Activated T-helper 9 cell treated with anti-CD3 and anti-CD28 coated beads, Interleukin-2, amount 50 U/mL, for 16 hours (primary cell): ENCODE measurements at places on chromosomes 16 and 17.

DNA sequence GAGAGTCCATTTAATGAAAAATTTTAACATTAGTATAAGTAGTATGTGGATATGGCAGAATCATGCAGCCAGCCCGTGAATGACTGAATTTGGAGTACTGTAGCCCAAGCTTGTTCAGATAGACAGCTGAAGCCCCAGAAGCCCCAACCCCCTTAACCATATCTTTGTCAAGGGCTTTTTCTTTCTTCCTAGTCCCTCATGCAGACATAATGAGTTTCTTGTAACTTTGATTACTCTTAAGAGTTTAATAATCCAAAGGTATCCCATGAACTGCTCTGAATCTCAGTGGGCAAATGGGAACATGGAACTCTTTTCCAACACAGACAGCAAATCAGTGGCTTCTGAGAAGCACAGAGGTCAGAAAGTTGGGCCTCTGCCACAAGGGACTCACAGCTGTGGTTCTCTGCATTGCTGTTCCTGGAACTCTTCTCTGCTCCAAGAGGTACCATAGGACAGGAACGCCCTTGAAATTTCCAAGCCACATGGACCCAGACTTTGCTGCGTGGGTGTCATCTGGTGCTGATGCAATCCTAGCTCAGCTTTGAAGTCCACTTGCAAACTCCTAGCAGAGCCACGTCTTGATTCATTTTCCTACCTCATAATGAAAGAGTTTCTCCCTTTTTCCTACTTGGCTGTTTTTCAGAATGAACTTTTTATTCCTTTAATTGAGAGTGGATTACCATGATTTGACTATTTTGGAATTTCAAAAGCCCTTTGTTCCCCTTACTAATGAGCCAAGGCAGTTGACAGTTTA, 18.1 kb downstream of the LYRM1 start:
- DNase-seq: no peak

GRCh38 chr17:49592263-49592662, 16.6 kb downstream of the NXPH3 start:
- DNase-seq: no peak

DNA sequence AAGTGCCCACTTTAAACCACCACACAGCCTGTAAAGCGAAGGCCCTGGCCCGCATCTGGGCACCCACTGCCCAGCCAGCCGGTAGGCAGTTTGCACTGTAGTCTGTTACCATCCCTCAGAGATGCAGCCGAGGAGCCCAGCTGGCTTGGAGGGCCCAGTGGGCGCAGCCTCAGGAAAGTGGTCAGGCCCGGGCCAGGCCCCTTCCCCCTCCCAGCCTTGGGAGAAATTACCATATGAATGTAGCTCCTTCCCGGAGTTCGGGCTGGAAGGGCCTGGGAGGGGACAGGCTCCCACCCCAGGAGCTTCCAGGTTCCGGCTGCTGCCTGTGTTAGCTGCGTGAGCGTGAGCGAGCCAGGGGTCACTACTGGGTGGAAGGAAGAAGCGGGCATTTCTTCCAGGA, 325.4 kb downstream of the SEC14L1 start:
- no peak for DNase-seq

GRCh38 chr17:77363821-77364361, 223.1 kb downstream of the SEC14L1 start:
- DNase-seq: no peak

- DNase-seq: no peak
Observed at GRCh38 chr17:27793168-27793905, 7.0 kb downstream of the NOS2 start.

GRCh38 chr17:78016852-78017251, 58.3 kb downstream of the TNRC6C start:
- DNase-seq: no peak

DNA sequence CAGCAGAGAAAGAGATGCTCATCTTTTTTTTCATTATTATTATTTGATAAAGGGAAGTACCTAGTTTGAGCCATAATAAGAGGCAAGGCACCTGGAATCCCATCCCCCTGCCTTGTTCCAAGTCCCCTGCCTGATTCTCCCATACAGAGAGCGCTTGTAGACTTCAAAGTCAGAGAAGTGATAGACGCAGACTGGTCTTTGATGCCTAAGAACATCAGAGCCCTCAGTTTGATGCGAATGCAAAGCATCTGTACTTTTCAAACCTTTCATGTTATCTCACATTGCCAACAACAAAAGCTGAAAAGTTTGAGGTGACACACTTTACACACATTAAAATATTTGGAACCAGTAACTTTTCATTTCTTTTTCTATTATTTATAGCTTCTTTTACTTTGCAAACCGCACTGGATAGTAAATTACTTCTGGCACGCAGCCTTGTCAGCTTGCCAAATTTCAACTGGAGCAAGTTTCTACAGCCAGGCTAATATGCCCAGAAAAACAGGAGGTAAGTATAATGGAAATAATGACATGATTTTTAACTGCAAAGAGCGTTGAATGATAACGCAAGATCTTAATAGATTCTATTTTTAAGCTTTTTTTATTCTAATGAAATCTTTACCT, 5.9 kb upstream of the UTP6 start:
- DNase-seq: no peak

- no peak for DNase-seq
Observed at GRCh38 chr16:14309001-14309886, 238.1 kb downstream of the MRTFB start.

- DNase-seq: no peak
Observed at GRCh38 chr16:17365211-17365541, 105.6 kb downstream of the XYLT1 start.

DNA sequence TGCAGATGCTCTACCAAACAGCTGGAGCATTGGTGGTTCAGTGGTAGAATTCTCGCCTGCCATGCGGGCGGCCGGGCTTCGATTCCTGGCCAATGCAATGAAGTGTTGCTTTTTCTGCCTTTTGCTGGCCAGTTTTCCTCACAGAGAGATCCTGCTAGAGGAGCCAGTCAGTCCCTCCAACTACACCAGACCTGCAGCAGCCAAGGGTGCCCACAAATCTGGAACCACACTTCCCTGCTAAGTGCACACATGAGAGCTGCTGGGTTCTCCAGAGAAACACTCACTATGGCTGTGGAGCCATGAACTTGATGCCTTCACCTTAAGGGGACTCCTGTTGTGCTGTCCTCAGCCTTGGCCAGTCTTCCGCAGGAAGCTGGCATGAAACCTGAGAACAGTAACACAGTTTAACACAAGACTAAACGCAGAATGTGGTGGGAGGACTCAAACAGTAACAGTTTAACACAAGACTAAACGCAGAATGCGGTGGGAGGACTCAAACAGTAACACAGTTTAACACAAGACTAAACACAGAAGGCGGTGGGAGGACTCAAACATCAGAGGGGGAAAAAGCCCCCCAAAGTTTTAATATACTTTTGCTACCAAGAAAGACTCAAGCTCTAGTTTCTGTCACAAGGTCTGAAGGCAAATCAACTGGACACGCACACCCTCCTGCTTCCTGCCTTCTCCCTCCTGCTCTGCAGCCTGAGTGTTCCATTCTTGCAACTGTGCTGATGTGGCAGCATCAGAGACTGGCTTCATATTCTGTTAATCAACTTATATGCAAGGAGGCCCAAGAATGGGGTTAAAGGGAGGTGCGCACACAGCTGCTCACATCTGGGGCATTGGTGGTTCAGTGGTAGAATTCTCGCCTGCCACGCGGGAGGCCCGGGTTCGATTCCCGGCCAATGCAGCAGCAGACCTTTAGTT, 12.0 kb downstream of the VAC14 start:
- DNase-seq: no peak

GRCh38 chr17:55743103-55743679, 7.7 kb upstream of the PCTP start:
- DNase-seq: no peak

- no peak for DNase-seq
Observed at GRCh38 chr17:83010206-83011200, 68.9 kb upstream of the METRNL start.

GRCh38 chr16:75143941-75144340, 4.4 kb upstream of the ZFP1 start:
- DNase-seq: no peak

- DNase-seq: no peak
Observed at GRCh38 chr17:17503566-17504130, 7.5 kb upstream of the RASD1 start.

DNA sequence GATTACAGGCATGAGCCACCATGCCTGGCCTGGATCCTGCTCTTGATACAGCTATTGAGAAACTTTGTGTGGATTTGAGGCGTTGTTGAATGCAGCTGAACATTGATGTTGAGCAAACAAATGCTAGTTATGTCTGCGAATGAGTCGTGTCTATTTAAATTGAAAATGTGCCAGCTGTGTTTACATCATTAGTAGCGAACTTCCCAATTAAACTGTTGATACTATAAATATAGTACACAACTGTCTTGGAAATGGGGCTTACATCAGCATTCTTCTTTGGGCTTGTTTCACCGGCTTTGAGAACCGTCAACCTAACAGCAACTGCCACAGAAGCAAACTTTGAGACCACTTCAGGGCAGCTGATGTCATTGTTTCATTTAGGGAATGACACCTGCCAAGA, 251.9 kb downstream of the RBFOX1 start:
- no peak for DNase-seq

DNA sequence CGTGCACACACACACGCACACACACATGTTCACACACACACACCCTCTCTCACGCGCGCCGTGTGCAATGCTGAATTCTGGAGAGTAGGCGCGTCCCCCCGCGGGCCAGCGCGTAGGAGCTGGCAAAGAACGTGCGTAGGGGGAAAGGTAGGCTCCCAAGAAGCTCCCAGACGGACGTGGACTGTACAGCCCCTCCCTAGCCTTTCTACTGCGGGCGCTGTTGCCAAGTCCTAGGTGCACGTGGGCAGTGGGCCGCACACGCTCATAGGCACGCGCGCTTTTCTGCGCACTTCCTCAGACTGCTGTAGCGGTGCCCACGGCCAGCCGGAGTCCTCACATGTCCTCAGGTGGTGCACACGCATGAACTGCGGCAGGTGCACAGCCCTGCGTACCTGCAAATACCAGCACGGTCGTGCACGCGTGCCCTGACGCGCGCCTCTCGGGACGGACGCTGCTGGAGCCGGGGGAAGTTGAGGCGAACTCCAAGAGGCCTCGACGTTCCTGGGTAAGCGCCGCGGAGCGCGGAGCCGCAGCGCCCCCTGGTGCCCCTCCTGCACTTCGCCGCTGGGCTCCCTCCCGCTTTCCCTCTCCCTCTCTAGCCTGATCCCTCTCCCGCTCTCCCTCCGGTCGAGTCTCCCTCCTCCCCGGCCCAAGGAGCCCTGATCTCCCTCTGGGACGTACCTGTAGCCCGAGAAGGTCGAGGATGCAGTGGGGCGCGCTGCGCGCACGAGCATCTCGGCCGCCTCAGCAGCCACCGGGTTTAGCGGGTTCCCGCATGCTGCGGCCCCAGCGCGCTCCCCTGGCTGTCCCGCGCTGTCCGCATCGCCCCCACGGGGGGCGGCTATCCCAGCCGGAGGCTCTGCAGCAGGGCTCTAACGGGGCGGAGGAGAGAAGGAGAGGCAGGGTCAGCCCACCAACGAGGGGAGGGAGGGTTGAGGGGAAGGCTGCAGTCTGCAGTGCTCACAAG, 749 bp downstream of the GRIN2A start:
- no peak for DNase-seq

- DNase-seq: no peak
Observed at GRCh38 chr17:13485327-13485726, 116.4 kb downstream of the HS3ST3A1 start.

DNA sequence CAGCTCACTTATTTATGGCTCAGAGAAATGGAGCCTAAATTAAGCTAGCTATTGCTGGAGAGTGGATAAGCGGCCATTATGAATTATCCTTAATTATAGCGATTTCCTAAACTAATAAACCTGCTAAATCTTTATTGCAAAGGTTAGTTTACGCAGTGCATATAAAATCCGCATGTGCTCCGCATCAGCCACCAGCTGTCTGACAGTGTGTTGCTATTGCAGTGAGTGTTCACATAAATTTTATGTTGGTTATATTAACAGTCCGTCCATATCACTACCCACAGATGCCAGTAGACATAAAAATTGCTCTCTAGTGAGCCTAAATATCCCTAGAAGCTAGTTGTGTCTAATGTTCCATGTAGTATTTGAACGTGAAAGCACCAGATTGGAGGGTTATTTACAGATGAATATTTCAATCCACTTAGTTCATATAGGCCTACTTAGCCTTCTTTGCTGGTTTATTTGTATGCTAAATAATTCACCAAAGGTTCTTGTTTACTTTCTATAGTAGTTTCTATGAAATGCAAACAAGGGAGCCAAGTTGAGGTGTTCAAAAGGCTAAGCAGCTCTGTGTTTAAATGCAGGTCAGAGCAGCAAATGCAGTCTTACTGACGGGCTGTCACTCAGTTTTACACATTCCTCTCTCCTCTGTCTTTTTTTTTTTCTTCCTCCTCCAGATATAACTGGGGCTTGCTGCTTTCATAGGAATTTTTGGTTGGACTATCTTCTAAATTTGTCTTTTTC, 219.1 kb downstream of the IRX3 start:
- DNase-seq: no peak

GRCh38 chr16:55949518-55949917, 74.3 kb upstream of the CES5A start:
- DNase-seq: no peak

DNA sequence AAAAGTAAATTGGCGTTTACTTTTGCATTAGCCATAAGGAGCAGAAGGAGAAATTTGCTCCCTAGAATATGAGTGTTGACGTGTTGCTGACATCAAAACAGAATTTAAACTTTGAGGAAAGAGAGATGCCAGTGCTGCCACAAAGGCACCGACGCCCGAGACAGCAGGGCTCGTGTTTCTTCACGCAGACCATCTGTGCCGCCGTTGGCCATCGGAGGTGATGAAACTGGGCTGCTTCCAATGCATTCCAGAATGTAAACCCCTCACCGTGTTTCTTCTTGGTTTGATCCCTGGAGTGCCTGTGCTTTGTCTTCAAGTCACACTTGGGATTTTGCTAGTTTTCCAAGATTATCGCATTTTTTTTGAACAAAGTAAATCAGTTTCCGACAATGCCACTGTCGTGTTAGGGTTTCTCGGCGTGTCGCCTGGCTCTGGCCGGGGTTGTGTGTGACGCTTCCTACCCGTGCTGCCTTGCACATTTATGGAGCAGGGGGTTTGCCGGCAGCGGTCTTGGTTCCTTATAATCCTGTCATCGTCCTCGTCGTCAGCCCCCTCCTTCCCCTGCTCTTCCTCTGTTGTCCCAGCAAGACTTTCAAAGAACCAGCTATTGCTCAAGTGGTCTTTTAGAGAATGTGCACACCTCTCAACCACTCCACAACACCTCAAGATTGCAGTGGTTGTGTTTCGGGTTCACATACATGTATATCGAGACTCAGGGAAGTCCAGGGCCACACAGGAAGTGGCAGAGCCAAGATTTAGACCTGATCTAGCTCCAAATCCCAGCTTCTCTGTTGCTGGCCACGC, 103.9 kb downstream of the METRNL start:
- no peak for DNase-seq
